Ovary (tissue), 10 donors: ENCODE measurements at places on chromosomes 7 and 10. TPM values are rescaled to one million over a fixed set of nuclear protein-coding genes. Genes with fewer than 3 reads are reported as not detected.

RPEL1 gene
- not detected for total RNA-seq

ABLIM1 gene
- 288 TPM for total RNA-seq

CHST15 gene
- total RNA-seq, result 67.2 TPM

CNTNAP2 gene
- 6.2 TPM for total RNA-seq

EFCAB10 gene
- not detected for total RNA-seq

HOXA6 gene
- 0.34 TPM for total RNA-seq

BTBD16 gene
- not detected for total RNA-seq

OR2A1 gene
- 0.25 TPM for total RNA-seq

LFNG gene
- 0.86 TPM for total RNA-seq

SEMA4G gene
- 24.9 TPM for total RNA-seq

CYTH3 gene
- 29.6 TPM for total RNA-seq

PUS7 gene
- 6.6 TPM for total RNA-seq

PRSS37 gene
- not detected for total RNA-seq

CTTNBP2 gene
- 7.8 TPM for total RNA-seq

STX1A gene
- total RNA-seq, result 9.8 TPM

MSMB gene
- total RNA-seq, result not detected

MYPN gene
- not detected for total RNA-seq

CFAP69 gene
- total RNA-seq, result 7.0 TPM

ATG9B gene
- 0.97 TPM for total RNA-seq

INHBA gene
- 2.1 TPM for total RNA-seq

STRIP2 gene
- 0.68 TPM for total RNA-seq

ZNF736 gene
- total RNA-seq, result 16.3 TPM

MIOS gene
- total RNA-seq, result 49.2 TPM

SAMD9 gene
- 10.2 TPM for total RNA-seq

OR2A7 gene
- total RNA-seq, result 3.0 TPM

ATXN7L1 gene
- total RNA-seq, result 13.4 TPM

UNCX gene
- not detected for total RNA-seq

GARIN1A gene
- total RNA-seq, result 1.6 TPM

TRIM73 gene
- 3.9 TPM for total RNA-seq

GTF2IRD2 gene
- total RNA-seq, result 27.7 TPM

BLVRA gene
- total RNA-seq, result 47.6 TPM

INTS1 gene
- total RNA-seq, result 80.0 TPM

HSPA12A gene
- 40.9 TPM for total RNA-seq
